ENCODE measurements at places on chromosomes 11 and 22. TPM values are rescaled to one million over a fixed set of nuclear protein-coding genes. Genes with fewer than 3 reads are reported as not detected.

Gene GSTT2
- total RNA-seq: not detected

Gene P2RY6
- 0.61 TPM for total RNA-seq

Gene OR51M1
- not detected for total RNA-seq

Gene TCIRG1
- total RNA-seq: 261 TPM

Gene TRIM49D2
- total RNA-seq: not detected

Gene PARVG
- total RNA-seq: 191 TPM

GRCh38 chr11:115926601-115927000 lies 422.4 kb upstream of the CADM1 start:
- no peak for DNase-seq

GRCh38 chr11:118491041-118491440 lies 36.2 kb upstream of the TTC36 start:
- no peak for DNase-seq

GRCh38 chr22:26238596-26238995 lies 69.3 kb downstream of the SEZ6L start:
- DNase-seq: no peak

DNA sequence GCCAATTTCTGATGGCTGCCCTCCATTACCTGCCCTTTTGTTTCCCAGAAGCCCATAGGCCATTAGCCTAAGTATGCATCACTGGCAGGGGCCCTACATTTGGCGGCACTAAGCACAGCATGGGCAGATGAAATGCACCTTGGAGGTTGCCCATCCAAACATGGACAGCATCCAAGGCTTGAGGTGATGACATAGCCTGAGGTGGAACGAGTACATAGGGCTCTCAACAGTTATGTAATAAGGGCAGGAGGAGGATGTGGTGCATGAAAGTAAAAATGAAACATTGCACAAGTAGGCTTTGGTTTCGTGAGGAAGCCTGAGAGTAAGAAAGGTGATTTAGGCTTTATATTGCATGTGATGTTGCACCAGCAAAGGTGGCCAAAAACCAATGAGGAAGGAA lies 148.1 kb downstream of the FAM76B start:
- peak; percentile 46 for DNase-seq

GRCh38 chr11:125952559-125952958 lies 6.7 kb downstream of the VSIG10L2 start:
- no peak for DNase-seq

DNA sequence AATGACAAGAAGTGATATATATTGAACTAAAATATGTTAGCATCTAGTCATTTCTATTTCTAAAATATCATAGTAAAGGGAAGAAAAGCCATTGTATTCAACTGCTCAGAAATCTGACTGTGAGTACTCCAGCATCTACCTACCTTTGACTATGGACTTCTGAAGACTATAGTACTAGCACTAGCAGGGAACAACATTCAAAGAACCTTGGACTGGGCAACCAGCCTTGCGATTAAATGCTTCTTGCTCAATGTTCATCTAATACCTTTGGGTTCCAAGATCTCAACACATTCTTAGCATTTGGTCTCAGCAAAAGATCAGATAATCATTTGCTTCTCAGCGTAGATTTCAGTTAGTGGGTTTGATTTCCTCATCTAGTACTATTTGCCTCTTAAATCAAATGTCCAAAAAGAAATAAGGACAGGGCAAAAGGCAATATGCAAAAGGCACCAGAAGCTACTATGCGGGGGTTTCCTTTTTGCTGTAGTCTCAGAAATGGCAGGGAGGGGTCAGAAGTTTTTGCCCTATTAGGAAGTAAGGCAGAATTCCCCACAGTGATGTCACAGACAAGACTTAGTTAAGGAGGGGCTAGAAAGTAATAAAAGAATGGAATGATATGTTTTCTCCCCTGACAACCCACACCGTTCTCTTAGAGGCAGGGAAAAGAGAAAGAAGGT lies 80.6 kb downstream of the GAB2 start:
- no peak for DNase-seq

- no peak for DNase-seq
These were observed 17.0 kb downstream of the NPTXR start for GRCh38 chr22:38826801-38827200.

DNA sequence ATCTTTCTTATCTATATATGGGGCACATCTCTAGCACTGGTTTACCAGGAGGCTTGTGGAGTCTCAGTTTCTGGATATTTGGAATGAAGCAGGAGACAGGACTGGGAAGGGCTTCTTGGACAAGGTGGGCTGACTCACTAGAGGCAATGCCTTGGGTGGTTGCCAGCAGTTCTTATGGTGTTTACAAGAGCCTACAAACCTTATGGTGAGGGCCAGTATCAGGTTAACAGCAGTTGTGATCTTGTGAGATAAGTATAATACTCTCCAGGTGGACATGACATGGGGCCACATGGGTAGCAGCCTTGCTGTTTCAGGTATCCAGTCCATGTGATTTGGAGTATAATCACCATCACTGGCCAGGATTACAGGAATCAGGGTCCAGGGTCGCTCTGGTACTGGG lies 10.2 kb downstream of the FUT4 start:
- no peak for DNase-seq

DNA sequence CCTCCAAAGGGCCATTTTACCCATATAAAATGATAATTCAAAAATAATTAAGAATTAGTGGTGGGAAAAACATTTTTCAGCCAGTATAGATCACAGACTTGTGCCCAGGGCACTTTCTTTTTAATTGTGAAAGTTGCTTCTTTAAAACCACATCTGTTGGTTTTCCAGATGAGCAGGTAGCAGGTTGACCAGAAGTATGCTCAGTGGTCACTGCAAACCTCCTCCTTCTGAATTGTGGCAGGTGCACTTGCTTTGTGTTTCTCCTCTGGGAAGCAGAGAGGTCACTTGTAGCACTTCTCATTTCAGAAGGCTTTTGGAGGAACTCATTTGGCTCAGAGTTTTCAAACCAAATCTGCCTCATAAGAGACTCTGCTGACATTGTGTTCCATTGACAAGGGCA lies 24.6 kb upstream of the CWF19L2 start:
- DNase-seq: no peak

- DNase-seq: no peak
These were observed 83.0 kb downstream of the MORC2 start for GRCh38 chr22:30885591-30885990.

GRCh38 chr11:134497586-134497985 lies 85.5 kb upstream of the B3GAT1 start:
- DNase-seq: no peak

DNA sequence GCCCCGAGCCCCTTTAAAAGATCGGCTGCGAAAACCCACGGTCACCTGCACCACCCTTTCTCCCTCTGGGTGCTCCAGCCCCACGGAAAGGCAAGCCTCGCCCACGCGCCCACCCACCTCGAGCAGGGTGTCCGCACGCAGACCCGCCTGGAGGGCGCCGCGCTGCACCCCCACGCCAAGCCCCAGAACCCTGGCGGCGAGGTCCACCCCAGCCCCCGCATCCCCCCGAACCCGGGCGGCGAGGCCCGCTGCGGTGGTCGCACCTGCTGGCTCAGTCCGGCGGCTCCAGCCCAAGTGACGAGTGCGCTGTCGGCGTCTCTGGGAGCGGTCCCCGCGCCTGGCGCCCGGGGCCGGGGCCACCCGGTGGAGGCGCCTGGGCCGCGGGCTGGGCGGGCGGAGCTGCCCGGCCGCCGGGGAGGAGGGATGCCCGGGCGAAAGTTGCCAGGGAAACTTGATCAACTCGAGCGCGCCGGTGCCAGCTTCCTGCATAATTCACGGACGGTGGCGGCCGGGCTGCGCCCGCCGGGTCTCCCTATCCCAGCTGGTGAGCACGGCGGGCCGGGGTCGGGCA lies 1.1 kb downstream of the SHANK2 start:
- DNase-seq: no peak

DNA sequence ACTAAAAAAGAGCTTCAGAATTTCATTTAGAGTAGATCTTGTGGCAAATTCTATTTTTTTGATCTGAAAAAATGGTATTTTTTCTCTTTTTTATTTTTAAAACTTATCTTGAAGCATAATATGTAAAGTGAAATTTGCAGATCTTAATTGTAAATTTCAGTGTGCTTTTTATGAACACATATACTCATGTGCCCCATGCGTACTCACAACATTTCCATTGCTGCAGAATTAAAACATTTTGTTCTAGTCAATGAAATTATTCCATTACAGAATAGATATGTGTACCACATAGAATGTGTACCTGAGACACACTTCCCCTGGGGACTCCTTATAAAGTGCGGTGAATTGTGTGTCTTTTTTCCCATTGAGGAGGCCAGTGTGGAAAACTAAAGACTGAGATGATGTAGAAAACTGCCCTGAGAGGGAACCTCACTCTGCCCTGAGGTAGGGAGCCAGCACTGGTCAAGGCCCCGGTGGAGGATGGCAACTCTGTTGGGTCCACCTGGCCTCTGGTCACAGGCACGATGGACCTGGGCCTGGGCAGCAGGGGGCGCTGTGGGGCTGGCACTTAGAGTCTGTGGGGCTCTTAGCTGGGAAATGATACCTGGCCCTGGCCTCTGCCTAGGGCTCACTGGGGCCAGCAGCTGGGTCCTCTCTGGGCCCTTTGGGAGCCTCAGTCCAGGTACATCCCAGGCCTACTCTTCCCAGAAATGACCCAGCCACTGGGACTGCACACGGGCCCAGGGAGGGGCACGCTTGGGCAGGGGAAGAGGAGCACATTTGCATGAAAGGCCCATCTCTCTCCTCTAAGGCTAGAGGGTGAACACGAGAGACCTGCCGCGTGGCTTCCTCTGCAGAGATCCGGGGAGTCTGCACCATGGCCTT lies 77.9 kb upstream of the TOP3B start:
- DNase-seq: no peak

- DNase-seq: no peak
These were observed 2.9 kb downstream of the SOX10 start for GRCh38 chr22:37981282-37982011.

- DNase-seq: no peak
These were observed 10.6 kb downstream of the ELF5 start for GRCh38 chr11:34502949-34503348.

DNA sequence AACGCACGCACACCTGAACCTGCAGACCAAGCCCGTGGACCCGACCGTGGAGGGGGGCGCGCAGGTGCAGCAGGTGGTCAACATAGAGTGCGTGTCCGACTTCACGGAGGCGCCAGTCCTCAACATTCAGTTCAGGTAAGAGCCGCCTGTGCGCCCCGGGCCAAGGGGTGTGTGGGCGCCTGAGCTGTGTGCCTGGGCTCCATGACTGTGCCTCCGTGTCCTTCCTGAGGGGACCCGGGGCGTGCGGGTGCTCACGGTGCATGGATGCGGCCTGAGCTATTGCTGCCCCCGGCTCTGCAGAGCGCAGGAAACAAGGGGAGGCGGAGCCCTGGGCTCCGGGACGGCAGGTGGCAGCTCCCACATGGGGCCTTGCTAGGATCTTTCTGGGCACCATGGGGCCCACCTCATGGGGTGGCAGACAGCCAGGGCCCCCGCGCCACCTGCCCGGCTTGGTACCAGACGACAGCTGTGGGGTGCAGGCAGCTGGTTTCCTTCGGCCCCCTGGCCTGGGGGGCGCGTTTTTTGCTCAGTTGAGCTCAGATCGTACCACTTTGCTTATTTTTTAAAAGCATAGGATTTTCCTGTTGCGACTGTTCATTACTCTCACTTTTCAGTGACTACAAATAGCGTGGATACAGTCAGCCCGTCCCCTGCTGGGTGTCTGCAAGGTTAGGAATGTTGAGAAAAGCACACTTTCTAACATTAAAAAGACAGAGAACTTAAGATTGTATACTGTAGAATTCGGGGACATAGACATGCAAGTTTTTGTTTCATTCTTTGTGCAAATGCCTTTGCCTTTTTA lies 28.3 kb downstream of the MUC6 start:
- no peak for DNase-seq

DNA sequence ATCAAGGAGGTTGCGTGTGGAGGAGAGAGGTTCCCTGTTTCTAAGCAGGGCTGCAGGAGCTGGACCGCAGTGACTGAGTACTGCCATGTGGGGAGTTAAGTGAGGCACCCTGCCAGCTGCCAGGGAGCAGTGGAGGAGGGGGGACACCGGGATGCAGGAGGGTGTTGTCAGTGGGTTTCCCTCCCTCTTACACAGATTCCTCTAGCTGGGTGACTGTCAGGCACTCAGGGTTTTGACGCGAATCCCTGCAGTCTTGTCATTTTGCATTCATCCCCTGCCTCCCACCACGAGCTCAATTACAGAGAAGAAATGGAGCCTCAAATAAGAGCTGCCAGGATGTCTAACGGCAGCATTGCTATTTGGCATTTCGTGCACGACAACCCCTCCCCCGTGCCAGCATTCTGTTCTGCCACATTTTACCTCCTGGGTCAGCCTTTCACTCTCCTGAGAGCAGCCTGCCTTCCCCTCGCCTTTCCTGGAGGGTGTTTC lies 119.8 kb upstream of the SORL1-AS1 start:
- no peak for DNase-seq

DNA sequence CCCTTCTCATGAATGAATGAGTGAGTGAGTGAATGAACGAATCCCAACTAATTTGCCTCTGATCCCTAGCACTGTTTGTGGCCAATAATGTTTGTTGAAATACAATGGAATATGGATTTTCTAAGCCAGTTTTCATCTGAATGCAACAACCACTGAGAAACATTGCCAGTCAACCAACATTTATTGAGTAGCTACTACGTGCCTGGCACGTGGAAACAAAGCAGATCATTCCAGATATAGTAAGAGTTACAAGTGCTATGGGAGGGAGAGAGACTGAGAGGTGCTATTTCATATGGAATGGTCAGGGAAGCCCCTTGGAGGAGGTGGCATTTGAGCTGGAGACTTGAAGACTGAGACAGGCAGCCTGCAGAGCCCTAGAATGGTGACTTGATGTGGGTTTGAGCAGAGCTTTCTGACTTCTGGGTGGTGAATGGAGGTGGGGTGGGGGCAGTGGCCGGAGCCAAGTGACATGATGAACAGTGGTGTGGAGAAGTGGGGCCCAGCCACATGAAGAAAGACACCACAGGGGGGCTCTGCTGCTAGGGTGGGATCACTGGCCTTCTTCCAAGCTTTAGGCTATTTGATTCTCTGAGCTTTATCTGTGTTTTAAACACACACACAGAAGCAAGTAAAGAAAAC lies 35.1 kb upstream of the SMTN start:
- DNase-seq: no peak

DNA sequence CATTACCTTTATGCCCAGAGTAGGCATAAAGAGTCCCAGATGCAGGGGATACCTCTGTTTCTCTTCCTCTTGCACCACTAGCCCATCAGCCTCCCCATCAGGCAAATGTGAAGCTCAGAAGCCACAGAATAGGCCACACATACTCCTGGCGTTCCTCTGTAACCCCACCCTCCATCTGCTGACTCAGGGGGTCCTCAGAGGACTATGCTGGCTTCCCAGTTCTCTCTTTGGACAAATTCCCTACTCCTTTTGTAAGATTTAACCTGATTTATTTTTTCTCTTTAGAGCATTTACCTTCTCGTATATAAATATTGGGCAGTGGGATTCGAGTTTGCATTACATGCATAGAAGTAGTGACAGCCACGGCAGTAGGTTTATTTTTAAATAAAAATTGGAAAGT lies 262.3 kb upstream of the CADM1 start:
- DNase-seq: no peak

Measured in CD4-positive, alpha-beta memory T cell (primary cell).